NB4 (cell line): ENCODE measurements at places on chromosomes 2 and 18.
A peak's percentile ranks its signal among the peaks of the same experiment; 100 is the strongest.

DNA sequence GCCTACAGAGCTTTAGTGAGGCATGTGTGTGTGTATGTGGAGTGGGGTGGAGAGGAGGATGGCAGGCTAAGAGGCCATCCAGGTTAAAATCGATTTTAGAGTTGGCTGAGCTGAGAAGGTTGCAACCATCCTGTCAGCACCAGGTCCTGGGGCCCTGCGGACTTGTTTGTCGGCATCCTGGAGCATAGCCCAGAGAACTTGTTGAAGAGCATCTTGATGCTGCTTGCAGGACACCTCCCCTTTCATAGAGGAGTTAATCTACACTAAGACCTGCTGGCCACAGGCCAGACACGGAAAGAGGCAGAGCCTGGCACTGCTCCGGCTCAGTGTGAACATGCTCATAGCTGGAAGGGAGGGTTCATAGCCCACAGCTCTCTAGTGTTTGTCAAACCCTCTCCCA, 72.1 kb upstream of the RGPD5 start:
- DNase-seq = no peak

DNA sequence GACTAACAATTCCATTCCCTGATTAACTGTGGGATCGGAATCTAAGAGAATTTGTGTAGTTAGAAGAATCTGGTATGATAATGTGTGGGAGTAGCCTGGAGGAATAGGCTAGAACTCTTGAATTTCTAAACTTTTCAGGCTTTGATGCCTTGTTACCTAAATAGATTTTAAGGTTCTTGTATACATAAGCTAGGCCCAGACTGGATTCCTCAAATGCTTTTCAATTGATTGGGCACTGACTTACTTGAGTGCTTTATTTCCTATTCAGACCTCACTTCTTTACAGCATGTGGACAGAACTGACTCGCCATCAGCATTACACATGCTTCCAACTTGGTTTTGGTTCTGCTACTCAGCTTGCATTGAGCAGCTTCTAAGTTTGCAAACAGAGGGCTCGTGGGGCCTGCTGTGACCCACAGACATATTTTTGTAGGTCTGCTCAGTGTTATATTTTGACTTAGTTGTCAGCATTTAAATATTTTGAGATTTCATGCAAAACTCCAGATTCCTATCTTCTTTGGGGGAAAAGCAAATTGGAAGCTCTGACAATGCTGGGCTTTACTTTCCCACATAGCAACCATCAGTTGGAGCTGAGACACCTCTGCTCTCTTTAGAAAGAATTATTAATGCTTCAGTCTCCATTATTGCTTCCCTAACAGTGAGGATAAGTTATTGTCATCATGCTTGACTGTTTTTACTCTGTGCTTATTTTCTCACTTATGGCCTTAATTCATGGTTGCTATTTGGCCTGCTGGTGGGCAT, 5.7 kb downstream of the PARD3B start:
- DNase-seq = no peak

GRCh38 chr2:21289989-21290388, 166.2 kb downstream of the TDRD15 start:
- DNase-seq = no peak

GRCh38 chr2:170505631-170506275, 209.4 kb upstream of the SP5 start:
- DNase-seq = no peak

- peak; percentile 45 for DNase-seq
These were observed 1500.6 kb upstream of the TMEFF2 start for GRCh38 chr2:193695367-193695766.

DNA sequence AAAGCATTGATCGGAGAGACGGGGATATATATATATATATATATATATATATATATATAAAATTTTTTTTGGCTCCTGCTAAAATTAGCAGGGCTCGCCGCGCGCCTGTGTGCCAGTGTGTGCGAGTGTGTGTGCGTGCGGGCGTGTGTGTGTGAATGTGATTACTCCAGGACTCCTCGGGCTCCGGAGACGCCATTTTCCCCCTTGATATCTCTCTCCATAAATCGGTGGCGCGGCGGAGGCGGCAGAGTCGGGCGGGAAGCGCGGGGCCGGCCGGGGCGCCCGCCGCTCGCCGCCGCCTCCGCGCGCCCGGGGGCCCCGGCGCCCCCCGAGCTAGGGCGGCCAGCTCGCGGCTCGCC, 795 bp upstream of the SETBP1 start:
- no peak for DNase-seq

GRCh38 chr2:1777781-1778180, 33.5 kb upstream of the PXDN start:
- no peak for DNase-seq

- no peak for DNase-seq
These were observed 249.5 kb upstream of the FN1 start for GRCh38 chr2:215685238-215685990.

GRCh38 chr2:121071034-121071504, 213.9 kb downstream of the TFCP2L1 start:
- DNase-seq = peak; percentile 56

GRCh38 chr2:108535357-108535631, 1.0 kb downstream of the LIMS1 start:
- peak; percentile 39 for DNase-seq

DNA sequence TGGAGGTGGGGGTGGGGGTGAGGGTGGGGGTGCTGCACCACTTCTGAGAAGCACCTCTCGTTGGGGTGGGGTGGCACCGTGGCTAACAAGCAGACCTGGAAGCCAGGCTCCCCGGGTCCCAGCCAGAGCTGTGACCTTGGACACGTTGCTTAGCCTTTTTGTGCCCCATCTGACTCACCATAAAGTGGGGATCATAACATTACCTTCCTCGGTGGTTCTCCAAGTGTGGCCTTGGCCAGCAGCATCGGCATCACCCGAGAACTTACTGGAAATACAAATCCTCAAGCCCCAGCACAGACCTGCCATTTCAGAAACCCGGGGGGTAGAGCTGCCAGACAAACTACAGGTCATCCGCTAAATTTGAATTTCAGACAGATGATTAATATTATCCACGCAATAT, 58.7 kb upstream of the SLC66A3 start:
- no peak for DNase-seq

DNA sequence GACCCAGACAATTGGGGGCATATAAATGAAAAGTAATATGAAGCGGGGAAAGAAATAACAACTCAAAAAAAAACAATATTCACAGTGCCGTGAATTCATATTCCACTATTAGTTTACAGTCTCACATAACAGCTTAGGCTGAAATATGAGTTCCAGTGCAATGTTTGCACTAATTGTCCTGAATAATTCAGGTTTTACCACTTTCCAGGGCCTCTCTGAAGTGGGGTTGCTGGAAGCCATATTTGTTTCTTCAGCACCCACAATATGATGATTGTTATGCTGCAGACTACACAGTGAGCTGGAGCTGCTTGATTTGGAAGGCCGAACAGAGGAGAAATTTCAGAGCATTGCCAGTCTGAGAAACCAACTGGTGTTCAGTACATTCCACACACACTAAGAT, 894.5 kb upstream of the ACVR2A start:
- no peak for DNase-seq

DNA sequence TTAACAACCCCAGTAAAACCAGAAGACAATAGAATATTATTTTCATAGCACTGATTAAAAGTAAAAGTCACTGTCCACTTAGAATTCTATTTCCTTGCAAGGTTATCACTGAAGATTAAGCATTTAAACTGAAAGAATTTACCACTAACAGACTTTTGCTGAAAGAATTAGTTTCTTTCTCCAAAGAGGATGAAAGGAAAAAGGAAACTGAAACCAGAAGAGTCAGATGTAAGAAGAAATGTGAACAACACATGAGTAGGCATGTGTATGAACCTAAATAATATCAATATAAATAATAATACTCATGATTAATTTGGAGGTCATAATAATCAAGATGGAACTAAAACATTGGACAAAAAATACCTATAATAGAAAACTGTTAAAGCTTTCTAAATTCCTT, 82.4 kb upstream of the KLHL29 start:
- no peak for DNase-seq

DNA sequence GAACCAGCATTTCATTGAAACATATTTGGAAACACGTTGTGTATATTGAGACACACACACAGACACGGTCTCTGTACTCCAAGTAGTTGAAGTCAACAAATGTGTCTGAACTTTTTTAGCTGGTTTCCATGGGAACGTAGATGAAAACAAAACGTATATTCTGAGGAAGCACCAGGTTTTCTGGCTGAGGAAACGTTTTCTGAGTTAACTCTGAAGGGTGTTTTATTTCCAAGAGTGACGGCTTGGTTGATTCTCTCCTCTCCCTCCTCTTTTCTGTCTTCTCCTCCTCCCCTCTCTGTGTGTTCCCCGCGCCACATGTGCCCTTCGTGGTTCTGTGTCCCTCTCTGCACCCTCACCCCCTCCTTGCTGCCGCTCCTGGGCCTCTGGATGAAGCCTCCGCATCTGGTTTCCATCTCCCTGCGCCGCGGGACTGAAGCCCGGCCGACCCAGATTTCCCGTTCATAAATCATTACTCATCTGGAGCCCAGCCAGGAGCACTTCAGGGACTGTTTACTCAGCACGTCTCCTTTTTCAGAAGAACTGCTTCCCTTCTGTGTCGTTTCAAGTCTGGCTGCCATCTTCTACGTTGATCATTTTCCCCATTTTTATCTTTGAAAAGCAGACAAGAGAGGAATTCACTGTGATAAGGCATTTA, 122.7 kb downstream of the COL6A3 start:
- DNase-seq = no peak
